Stimulated activated CD4-positive, alpha-beta T cell treated with anti-CD3 and anti-CD28 coated beads, Interleukin-1b, Interleukin-23, amount 100 ng/mL, for 1 hour (primary cell): ENCODE measurements at places on chromosomes 1 and 21.

DNA sequence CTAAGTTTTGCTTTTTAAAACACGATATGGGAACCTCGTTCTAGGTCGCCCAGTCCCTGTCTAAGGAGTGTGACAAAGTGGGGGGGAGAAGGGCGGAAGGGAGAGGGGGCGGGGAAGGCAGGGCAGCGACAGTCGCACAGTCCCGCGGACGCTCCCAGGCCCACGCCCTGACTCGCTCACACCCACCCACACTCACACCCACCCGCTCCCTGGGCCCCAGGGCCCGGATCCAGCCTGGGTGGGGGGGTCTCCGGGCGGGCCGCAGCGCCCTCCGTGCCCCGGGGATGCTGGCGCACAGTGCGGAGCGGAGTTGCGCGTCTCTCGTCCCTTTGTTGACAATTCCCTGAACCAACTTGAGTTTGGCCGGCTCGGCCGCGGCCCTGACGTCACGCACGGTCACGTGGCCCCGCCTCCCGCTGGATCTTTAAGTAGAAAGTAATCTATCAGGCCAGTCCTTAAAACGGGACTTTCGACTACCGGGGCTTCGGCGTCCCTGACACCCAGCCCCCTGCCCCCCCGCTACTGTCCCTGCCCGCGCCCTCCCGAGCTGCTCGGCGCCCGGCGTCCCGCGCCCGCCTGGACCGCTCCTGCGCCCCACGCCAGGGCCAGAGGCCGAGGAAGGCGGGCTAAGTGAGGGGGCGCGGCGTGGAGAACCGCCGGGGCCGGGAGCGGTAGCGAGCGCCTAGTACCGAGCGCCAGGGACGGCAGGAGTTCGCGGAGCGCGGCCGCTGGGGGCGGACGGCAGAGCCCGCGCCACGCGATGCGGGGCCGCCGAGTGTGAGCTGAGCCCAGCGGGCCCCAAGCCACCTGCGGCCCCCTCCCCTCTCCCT is at the start of gene FOXD3:
TSS of gene FOXD3 (plus strand) at position 454 of the 830 bp plus-strand sequence. CDS start 492 bp downstream, outside the sequence.
- no peak for DNase-seq

GRCh38 chr1:85656256-85656655 is 52.0 kb downstream of the ZNHIT6 start:
- DNase-seq: no peak

DNA sequence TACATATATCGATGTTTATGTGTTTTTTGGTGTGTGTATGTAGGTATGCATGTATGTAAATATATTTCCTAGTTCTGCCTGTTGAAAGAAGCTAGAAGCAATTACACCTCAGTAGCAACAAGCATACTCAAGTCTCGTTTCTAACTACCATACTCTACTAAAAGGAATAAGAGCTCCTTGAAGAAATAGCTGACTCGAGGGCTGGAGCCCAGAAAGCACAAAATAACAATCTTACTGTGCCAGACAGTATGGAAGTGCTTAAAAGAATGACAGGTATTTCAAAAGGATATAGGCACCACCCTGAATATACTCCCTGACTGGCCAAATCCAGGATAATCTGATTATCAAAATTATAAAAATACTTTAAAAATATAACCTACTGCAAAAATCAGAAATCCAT is 23.2 kb downstream of the FUBP1 start:
- no peak for DNase-seq

DNA sequence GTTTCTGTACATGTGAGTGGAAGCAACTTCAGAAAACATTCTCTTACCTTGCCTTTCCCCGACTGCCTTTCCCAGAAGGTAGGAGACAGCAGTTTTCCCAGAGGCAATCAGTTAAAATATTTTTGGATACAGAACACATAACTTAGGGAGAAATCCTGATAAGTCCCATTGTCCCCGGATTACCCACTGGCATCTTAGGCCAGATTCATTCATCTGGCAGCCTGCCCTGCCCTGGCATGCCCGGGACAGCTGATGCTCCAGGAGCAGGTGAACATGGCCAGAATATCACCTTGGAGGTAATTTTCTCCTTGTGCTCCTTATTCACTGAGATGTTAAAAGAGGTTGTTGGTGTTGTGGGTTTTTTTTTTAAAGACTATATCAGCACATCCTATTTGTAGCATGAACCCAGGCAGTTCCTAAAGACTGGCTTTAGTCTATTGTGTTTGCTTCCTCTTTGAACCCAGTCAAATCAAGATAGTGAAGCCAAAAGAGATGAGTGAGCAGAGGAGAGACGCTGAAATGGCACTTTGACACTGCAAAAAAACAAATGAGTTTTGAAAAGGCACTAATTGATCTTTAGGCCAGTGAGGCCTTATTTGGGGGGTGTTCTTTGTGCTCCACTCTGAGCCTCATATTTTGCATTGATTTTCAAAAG is 139.6 kb downstream of the PLPP3 start:
- no peak for DNase-seq

DNA sequence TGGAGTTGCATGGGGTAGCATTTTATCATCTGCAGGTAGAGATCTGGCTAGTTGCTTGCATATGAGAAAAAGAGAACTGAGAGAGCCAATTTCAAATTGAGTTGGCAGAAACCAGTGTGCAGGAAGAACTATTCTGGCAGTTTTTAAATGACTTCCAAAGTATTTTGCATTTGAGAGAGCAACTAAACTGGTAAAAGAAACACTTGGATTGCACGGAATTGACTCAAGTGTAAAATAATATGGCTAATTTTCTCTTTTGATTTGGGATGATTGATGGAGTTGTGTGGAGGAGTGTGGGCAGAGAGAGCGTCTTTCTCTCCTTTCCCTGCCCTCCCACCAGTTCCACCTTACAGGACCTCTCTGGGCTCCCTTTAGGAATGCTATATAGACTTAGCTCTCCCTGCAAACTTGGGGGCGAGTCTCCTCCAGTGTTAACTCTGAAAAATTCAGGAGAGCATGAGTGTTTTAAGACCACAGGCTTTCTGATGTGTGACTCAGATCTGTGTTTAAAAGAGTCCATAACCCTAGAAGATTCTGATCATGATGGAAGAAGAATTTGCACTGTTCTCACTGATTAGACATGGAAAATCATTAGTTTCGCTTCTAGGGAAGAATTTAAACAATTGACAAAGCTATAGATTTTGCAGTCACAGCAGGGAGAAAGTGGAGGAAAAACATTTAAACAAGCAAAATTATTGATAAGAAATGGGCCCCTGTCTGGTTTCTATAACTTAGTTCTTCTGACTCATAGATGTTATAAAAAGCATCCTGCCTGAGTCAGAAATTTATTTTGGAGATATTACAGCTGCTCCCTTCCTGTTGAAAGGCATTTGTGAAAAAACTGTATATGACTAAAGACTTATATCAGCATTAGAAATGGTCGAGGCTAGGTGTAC is 24.9 kb upstream of the CTBS start:
- no peak for DNase-seq

- DNase-seq: no peak
Measured at GRCh38 chr1:235746245-235746644, 96.7 kb upstream of the GNG4 start.

DNA sequence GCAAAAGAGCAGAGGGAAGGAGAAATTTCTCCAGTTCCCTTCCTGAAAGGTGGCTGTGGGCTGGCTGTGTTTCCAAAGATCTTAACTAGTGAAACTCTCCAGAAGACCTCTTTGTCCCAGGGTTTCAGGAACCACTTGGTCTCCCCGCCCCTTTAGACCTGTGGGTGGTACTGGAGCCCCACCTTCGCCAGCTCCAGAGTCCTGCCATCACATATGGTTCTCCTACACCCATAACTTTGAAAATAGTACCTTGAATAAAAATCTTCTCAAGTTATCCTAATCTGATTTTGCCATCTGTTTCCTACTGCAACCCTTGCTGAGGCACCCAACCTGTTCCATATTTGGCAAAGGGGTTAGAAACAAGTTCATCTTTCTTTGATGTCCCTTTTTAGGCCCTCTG is 303.9 kb downstream of the SEC16B start:
- DNase-seq: no peak

DNA sequence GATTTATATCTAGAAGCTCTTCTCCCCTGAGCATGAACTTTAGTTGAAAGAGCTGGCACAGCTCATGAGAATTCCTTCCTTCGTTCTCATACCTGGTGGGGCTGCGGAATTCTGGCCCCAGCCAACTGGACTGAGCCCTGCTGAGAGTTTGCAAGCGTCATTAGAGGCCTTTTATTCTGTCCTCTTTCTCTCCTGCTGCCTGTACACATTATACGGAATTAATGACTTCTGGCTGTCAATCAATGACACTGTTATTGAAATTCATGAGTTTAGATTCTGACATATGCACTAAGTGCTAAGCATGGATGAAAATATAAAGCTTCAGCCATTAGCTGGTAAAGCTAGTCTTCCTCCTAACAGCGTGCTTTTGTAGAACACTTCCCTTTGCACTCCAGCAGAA is 27.5 kb downstream of the KAZN start:
- DNase-seq: no peak
